ENCODE measurements at places on chromosomes 7 and 10.

- no peak for DNase-seq
These were observed 55.2 kb downstream of the PWWP2B start for GRCh38 chr10:132452216-132452650.

- peak; percentile 35 for DNase-seq
These were observed 102.0 kb upstream of the ARMC3 start for GRCh38 chr10:22825841-22826240.

- DNase-seq = no peak
These were observed 375.5 kb downstream of the SEMA3D start for GRCh38 chr7:84811362-84811761.

- no peak for DNase-seq
These were observed 9.1 kb downstream of the RPS24 start for GRCh38 chr10:78042752-78043104.

DNA sequence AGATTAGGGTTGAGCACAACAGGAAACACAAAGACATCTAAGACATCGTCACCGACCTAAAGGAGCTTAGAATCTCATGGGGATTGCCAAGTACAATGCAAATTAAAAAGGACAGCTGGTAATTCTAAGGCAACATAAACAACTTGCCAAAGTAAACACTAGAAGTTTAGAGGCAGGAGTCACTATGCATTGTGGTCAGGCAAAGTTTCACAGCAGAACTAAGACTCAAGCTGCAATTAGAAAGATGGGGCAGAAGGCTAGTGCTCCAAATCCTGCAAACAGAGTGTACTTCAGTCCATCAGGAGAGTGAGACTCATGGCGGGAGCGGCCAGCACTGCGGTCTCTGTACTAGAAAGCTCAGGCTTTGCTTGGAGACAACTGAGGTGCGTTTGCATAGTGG is 52.7 kb downstream of the HIPK2 start:
- DNase-seq = no peak
